ENCODE measurements at places on chromosomes 4 and X.

- no peak for DNase-seq
These were observed 976 bp downstream of the PHKA1 start for GRCh38 chrX:72713130-72713529.

DNA sequence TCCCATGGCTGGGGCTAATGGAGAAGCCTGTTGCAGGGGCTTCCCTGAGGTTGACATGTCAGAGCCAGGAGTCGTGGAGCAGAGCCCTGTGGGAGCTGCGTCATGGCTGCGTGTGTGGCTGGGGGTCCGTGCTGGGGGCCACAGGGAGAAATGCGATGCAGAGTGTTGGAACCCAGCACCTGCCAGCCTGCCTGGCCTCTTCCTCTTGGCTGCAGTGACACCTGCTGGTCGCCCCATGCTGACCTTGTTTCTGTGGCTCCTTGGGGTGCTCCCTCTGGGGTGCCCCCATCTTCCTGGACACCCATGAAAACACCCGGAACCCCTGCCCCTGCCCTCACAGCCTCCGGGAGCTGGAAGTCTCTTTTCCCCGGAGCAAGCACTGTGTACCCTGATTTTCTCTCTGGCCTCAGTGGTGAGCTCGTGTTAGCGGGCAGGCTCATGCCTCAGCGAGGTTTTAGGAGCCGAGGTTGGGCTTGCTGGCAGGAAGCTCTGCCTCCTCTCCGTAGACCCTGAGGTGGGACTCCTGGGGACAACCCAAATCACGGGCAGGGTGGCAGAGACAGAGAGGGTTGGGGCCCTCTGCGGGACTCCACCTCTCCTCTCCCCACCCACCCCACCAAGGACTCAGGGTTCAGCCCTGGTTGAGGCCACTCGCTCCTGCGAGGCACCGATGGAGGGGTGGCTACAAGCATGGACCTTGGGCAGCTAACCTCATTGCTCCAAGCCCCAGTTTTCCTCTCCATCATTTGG is 103.7 kb downstream of the SORCS2 start:
- DNase-seq: no peak

- no peak for DNase-seq
These were observed 83.9 kb downstream of the ARHGAP10 start for GRCh38 chr4:147815741-147816140.

GRCh38 chrX:34279866-34280560 is 147.9 kb upstream of the FAM47A start:
- no peak for DNase-seq

DNA sequence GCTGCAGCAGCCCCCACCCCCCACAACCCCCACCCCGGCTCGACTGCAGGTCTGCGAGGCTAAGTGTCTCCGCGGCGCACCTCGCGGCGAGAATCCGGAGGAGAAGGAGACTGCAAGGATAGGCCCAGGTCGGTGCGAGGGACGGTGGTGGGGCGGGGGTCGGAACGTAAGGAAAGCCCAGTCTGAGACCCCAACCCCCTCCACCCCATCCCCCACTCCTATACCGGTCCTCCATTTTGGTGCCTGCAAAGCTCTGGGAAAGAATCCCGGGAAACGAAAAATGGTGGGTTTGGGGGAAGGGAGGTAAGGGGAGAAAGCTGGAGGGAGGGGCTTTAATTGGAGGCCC is 614 bp downstream of the BEX3 start:
- no peak for DNase-seq

GRCh38 chr4:150581641-150582051 is 305 bp upstream of the MAB21L2 start:
- DNase-seq: no peak

GRCh38 chr4:188008377-188008776 is 12.8 kb downstream of the ZFP42 start:
- peak; percentile 83 for DNase-seq

DNA sequence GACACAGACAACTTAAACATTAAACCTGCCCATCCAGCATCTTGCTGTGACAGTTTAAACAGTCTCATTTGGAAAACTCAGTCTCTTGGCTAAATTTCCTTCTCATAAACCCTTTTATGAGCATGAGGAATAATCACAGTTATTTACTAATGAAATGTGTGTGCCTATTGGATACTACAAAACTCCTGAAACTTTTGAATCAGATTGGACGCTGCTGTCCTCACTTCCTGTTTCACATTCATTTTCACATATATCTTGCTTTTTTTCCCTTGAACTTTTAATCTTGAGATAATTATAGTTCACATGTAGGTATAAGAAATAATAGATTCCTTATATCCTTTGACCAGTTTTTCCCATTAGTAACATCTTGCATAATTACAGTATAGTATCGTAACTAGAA is 111.7 kb downstream of the CDKL5 start:
- no peak for DNase-seq

- DNase-seq: no peak
These were observed 14.2 kb upstream of the HERC5 start for GRCh38 chr4:88442689-88443191.

DNA sequence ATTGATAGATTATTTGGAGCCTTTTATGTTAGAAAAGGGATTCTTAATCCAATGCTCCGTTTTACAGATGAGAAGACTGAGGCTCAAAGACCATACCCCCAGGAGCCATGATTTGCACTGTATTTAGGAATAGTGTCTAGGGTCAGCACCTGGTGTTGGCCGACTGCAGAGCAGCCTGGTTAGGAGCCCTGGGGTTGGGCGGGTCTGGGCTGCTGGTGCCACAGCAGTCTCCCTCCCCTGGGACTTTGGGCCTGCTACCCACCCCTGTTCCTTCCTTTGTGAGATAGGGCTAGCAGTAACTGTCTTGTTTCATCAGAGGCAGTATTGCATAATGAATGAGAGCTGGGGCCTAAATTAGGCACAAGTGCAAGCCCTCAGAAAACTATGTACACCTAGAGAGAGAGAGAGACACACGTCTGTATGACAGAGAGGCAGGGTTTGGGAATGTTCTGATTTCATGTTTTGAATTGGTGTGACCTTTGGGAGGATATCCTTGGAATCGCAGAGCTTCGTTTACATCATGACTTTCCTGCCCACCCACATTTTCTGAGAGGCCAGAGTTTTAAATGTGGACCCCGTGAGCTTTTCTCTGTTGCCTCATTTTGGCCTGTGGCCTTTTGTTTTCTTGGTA is 111.7 kb downstream of the PTTG2 start:
- no peak for DNase-seq

GRCh38 chrX:6131287-6131686 is 97.4 kb downstream of the NLGN4X start:
- DNase-seq: no peak

DNA sequence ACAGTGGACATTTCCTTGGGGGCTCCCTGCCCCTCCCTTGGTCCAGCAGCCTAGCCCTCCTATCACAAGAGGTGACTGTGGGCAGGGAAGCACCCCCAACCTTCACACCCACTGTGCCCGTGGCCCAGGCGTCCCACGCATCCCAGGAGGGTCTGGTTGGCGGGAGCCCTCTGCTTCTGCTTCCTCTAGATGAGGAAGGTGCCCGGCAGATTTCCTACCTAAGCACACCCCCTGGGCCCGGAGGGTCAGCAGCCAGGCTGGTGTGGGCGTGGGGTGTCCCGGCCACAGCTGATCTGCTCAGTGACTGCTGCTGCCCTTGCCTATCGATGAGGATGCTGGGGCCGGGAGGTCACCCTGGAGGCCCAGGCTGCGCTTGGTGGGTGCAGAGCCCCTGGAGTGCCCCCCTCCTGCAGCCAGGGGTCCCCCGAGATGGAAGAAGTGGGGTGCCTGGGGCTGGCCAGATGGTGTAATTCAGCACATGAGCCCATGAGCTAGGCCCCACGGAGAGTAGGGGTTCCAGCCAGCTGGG is 12.2 kb downstream of the SH3BP2 start:
- DNase-seq: no peak

- no peak for DNase-seq
These were observed 1163.0 kb downstream of the RAPGEF2 start for GRCh38 chr4:160265836-160266235.

DNA sequence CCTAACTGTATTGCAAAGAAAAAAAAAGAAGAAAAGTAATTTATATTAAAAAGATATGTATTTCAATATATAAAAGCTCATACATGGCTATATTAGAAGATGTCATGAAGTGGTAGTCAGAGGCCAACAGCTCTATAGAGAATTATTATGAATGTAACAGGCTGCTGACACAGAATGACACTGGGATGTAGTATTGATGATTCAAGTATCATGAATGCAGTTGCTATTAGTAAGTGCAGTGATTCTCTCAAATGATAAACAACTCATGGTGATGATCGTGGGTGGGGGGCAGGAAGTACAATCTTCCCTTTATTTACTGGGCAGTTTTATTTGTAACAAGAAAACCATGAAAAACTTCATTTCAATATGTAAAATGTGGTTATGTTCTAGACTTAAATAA is 124.6 kb downstream of the COL4A6 start:
- no peak for DNase-seq

GRCh38 chrX:48558271-48558670 is 16.0 kb upstream of the RBM3 start:
- peak; percentile 45 for DNase-seq

GRCh38 chrX:68433981-68434299 is 645 bp upstream of the OPHN1 start:
- DNase-seq: no peak

GRCh38 chr4:155954118-155954685 is 536 bp upstream of the CTSO start:
- no peak for DNase-seq

DNA sequence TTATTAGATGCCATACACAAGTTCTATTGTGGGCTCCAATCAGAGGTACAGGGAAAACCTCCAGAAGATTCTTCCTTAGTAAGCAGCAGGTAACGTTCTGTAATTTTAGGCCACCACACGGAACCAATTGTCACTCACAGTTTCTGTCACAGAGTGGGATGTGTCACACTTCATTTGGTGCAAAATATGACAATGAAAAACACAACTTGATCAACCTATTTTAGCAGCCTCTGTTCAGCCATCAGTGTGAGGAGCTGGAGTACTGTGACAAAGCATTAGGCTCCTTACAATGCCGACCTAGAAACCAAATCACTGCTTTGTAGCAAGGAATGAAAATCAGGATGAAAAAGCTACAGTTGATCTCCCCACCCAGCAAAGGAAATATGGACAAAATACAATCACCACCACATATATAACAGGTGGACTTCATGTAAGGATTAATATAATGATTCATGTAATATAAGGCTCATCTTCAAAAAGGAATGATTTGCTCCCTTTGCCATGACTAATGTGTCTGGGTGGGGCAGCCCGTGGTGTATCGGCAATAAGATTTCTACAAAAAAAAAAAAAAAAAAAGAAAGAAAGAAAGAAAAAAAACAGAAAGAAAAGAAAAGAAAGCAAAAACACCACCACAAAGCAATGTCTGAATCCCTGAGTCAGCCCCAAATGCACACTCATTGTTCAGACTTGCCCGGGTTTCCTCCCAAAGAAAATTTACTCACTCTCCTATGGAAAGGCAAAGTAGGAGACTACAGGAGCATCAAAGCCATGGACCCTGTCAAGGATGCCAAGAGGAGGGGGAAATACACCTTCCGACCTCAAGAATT is 36.0 kb downstream of the SLC9A7 start:
- DNase-seq: no peak

DNA sequence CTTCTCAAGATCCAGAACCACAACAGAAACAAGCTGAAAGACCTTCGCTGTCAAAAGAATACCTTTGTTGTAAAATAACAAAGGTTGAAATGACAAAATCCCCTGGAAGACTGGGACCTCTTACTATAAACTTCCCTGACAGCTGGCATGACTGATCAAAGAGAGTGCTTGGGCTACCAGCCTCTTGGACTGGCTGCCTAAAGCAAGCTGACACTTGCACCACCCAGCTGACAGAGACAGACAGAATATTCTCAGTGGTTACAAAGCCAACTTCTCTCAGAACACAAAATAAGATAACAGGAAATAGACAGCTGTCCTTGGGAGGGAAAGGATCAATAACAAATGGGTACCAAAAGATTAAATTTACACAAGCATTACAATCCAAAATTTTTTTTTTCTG is 241.7 kb upstream of the SPOCK3 start:
- DNase-seq: no peak

- DNase-seq: no peak
These were observed 425.7 kb downstream of the PABPC4L start for GRCh38 chr4:133775881-133776280.

GRCh38 chr4:119038116-119038841 is 97.4 kb upstream of the MYOZ2 start:
- no peak for DNase-seq

DNA sequence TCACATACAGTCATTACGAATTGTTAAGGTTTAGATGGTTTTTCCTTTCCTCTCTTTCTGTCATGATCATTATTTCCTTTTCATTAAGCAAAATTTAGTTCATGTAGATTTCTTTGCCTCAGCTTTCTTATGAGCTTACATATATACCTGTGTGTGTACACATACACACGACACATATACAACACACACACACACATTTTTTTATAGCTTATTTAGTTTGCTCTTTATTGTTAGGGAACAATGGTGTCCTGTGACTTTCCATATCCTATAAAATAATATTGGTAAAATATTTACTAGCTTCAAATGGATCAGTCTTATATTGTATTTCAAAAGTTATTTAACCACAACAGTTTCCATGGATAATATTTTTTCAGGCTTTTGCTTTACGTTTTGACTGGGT is 840.7 kb downstream of the PCDH18 start:
- DNase-seq: no peak

DNA sequence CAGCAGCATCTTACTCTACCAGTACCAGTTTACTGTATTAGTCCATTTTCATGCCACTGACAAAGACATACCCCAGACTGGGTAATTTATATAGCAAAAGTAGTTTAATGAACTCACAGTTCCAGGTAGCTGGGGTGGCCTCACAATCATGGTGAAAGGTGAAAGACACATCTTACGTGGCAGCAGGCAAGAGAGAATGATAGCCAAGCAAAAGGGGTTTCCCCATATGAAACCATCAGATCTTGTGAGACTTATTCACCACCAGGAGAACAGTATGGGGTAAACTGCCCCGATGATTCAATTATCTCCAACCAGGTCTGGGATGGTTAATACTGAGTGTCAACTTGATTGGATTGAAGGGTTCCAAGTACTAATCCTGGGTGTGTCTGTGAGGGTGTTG is 69.3 kb downstream of the YIPF6 start:
- DNase-seq: no peak

- DNase-seq: no peak
These were observed 7.5 kb upstream of the PDLIM3 start for GRCh38 chr4:185542626-185543315.

GRCh38 chr4:173243917-173244658 is 75.5 kb downstream of the GALNT7 start:
- no peak for DNase-seq

All from fibroblast of the conjunctiva (primary cell).